ENCODE measurements at places on chromosomes 13 and 19.

DNA sequence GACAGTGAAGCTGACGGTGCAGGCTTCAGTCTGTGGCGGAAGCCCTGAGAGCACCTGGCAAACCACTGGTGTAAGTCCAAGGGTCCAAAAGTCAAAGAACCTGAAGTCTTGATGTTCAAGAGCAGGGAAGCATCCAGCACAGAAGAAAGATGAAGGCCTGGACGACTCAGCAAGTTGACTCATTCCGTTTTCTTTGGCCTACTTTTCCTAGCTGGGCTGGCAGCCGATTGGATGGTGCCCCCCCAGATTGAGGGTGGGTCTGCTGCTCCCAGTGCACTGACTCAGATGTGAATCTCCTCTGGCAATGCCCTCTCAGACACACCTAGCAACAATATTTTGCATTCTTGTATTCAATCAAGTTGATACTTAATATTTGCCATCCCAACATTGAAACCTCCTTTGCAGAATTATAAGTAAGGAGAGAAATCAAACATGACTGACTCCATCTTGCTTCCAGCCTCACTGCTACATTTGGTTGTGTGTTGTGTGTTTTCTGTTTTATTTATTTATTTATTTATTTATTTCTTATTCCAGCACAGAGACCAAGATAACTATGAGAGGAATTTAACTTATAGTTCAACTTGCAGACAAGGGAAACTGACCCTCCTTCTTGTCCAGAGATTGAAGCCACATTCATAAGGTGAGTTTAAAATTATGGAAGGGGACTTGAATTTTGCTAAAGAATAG, 32.8 kb downstream of the IGFL2 start:
- DNase-seq: no peak

GRCh38 chr13:102584434-102584833, 12.4 kb upstream of the TPP2 start:
- no peak for DNase-seq

DNA sequence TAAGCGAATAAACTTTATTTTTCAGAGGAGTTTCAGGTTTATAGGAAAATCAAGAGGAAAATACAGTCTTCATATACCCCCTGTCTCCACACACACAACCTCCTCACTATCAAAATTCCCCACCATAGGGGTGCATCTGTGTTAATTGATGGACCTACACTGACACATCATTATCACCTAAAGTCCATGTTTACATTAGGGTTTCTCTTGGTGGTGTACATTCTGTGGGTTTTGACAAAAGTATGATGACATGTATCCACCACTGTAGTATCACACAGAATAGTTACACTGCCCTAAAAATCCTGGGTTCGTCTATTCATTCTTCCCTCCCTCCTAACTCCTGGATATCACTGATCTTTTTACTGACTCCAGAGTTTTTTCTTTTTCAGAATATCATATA, 654.2 kb downstream of the UQCRFS1 start:
- no peak for DNase-seq

DNA sequence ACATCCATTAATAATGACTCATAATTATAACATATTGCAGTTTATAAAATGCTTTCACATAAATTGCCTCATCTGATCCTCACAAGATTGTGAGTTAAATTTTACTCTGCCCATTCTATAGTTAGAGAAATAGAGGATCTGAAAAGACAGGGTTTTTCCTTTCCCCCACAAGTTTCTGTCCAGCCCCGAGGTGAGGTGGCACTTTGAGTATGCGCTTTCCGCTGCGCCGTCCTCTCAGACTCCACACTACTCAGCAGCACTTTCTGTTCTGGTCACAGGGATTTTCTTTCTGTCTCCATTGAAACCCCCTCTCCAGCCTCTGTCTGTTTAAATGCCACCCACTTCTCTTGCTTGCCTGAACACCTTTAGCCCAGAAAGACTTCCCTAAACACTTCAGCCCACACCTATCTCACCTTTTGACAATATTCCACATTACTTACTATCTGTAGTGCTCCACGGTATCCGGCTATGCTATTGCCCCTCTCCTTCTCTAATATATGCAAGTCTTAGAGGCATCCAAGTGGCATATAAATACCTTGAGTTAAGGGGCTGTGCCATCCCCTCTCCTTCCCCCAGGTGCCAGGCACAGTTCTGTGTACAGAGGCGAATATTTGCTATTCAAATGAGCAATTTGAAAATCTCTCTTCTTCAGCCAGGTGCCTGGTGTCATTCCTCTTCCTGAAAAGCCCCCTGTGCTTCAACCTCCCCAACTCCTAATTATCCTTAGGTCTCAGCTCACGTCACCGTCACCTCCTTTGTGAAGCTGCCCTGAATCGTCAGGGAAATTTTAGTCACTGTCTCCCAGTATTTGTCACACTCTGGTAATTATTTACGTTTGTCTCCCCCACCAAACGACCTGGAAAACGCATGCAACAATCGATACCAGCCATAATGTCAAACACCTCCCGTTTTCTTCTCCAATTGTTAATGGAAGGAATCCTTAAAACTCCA, 268.7 kb downstream of the NHLRC3 start:
- no peak for DNase-seq

DNA sequence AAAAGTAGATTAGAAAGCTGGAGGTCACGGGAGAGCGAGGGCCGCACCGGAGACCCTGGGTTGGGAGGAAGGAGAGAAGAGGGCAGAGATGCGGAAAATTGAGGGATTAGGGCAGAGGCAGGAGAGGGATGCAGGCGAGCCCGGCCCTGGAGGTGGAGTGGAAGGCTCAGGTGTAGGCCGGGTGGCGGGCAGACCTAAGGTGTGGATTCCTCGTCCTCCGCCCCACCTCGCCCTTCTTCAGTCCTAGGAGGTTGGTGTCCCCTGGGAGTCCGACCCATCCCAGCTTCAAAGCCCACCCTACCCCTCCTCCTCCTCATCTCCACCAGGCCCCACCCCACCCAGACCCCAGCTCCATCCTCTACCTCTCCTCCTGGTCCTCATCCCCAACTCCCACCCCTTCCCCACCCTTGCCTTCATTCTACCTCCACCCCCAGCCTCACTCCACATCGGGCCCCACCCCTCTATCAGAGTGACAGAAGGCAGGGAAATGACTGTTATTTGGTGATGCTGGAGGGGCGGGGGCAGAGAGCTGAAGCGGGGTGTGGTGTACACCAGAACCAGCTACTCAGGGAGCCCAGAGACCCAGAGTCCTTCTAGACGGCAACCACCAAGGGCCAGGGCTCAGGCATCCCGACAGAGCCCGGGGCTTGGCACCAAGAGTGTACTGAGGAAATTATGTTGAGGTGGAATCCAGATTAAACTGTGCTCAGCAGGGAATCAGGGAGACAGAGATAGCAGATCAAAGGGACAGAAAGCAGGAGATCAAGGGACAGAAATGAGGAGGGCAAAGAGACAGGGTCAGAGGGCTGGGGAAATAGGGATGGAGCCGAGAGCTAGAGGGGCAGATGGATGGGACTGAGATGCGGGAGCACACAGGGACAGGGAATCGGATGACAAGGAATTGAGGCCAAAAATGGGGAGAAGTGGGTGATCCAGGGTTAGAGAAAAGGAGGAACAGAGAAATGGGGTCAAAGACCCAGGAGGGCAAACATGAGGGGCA, 6.4 kb downstream of the ERFL start:
- no peak for DNase-seq

DNA sequence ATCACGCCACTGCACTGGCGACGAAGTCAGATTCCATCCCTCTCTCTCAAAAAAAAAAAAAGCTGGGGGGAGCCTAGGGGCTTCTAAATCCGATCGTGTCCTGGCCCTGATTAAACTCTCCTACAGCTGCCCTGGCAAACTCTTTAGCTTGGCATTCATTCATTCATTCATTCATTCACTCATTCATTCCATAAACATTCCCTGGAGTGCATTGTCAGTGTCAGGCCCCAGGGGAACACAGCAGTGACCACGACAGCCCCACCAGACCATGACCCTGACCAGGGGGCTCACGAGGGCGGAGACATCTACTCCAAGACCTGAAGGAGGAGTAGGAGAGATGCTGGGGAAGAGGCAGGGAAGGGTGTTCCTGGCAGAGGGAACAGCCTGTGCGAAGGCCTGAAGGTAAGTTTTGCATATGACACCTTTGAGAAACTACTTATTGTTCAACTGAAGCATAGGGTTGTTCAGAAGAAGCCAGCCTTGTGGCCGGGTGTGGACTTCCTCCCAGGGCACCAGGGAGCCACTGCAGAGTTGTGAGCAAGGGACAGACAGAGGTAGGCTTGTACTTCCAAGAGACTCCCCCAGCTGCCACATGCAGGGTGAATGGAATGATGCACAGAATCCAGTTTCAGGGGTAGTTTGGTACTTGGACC, 24.5 kb downstream of the CEACAM16 start:
- DNase-seq: no peak

GRCh38 chr19:19747357-19748220, 14.7 kb upstream of the ZNF14 start:
- no peak for DNase-seq

DNA sequence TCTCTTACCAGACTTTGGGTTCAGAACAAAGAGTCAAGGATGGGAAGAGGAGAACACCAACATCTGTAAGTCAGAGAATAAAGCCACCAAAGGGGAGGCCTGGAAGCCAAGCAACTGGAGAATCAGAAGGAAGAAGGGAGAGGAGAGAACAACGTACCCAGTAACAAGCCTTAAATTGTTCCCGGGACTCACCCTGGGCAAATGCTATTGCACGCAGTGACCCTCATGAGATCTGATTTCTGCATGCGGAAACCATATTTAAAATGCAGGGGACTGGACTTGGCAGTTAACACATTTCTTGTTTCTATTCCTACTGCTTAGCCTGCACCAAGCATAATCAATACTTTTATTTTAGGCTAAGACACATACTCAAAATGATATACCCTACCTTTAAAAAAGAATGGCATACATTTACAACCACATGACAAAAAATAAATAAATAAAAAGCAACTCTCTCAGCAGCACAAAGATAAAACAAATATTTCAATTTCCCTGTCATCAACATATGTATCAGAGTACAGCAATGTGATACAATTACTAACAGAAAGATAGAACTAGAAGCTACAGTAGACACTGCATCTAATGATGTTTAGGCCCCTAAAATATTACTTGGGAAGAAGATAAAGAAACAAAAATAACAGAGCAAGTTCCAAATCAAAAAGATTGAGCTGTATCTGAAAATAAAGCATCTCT, 414.6 kb downstream of the ITGBL1 start:
- DNase-seq: no peak

DNA sequence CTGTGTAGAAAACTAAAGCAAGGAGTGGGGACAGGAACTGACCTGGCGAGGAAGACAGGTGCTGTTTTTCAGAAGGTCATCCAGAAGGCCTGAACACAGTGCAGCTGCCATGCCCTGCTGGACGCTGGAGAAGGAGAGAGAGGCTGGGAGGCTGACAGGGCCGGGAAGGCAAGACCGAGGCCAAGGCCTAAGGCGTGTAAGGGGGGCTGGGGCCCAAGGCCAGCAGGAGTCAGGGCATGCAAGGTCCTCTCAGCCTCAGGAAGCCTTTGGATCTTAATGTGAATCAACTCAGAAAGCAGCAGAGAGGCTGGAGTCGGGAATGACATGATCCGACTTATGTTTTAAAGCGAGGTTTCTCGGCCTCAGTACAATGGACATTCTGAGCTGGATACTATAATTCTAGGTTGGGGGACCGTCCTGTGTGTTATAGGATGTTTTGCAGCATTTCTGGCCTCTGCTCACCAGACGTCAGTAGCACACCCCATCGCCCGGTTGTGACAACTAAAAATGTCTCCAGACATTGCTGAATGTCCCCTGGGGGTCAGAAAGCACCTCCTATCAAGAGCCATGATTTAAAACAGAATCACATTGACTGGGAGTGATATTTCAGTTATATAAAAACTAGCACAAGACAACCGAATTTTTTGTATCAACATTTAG, 530.4 kb downstream of the MYO16 start:
- DNase-seq: no peak

GRCh38 chr19:21482863-21483276, 22.5 kb upstream of the ZNF429 start:
- no peak for DNase-seq

DNA sequence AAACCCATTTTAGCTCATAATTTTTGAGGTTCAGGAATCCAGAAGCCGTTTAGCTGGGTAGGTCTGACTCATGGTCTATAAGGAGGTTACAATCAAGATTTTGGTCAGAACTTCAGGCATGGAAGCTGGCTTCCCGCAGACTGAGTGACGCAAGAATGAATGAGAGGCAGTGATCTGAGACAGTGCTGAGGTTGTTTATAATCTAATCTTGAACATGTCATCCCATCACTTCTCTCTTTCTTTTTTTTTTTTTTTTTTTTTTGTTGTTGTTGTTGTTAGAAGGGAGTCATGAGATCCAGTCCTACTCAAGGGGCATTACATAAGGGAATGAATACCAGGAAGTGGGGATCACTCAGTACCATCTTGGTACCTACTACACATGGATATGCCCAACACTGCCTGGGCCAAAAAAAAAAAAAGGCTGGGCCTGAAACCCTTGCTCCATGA, 217.4 kb downstream of the DLEU7 start:
- no peak for DNase-seq

DNA sequence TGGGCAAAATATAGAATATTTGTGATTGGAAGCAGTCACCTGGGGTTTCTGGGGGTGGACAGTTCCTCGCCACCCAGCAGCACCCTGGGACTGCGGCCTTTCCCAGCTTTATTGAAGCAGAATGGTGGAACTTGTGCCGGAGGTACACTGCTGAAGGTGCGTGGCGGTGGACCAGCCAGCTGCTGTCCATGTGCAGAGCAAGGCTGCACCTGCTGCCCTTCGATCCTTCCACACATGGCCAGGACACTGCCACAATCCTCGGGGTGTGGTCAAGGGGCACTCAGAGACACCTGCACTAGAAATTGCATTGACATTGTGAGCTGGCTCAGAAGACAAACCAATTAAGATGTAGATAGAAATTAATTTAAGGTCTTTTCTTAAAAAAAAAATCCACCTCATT, 11.4 kb upstream of the GPI start:
- no peak for DNase-seq

DNA sequence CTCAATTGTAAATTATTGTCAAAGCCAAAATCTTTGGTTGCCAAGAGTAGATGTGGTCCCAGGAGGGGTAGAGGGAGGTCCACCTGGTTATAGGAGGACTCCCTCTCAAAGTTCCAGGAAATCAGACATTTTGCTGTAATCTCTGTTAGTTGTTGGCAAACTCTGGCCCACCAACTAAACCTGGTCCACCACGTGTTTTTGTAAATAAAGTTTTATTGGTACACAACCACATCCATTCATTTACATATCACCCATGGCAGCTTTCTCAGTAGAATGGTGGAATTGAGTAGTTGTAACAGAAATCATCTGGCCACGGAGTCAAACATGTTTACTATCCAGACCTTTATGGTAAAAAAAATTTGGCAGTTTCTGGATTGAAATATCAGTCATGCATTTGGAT, 70.6 kb downstream of the ZNF557 start:
- DNase-seq: no peak

- DNase-seq: no peak
Measured at GRCh38 chr19:48506138-48506733, 5.4 kb downstream of the LMTK3 start.

GRCh38 chr19:18867751-18868150, 28.2 kb downstream of the CERS1 start:
- DNase-seq: no peak

All from brain pericyte (primary cell).